ENCODE measurements at places on chromosomes 7 and 10. TPM values are rescaled to one million over a fixed set of nuclear protein-coding genes. Genes with fewer than 3 reads are reported as not detected.

DNA sequence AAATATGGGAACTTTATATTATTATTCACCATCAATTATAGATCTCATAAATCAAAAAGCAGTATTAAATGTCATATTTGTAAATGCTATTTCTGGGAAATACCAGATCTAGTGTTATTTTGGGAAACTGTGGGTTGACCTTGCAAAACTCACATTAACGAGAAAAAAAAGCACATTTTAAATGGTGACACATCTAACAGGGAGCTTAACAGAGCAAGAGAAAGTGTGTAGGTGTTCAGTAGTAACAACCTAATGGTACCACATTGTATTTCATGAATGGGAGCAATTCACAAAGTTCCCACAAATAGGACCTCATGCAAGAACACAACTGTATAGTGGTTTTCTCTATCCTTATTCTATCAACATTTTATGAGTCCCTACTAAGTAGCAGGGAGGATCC, 26.2 kb upstream of the HDAC9 start:
- no peak for DNase-seq

The MRPS33 gene
- total RNA-seq = 70.0 TPM

DNA sequence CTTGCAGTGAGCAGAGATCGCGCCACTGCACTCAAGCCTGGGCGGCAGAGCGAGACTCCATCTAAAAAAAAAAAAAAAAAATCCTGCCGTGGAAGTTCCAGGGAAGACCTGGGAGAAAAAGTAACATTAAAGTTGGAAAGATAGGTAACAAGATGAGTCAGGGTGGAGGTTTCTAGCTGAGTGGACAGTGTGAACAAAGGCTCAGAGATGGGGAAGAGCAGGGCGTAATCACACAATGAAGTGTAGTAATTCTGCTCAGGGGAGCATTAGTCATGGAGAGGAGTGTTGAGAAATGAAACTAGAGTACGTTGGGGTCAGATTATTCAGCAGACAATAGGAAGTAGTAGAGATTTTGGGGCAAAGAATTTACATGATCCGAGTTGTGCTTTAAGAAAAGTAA, 21.6 kb upstream of the WASL start:
- DNase-seq = no peak

GRCh38 chr7:75888464-75889222, 9.8 kb downstream of the RHBDD2 start:
- DNase-seq = no peak

The EXOSC1 gene
- 49.9 TPM for total RNA-seq

The IL6 gene
- total RNA-seq = not detected

- DNase-seq = no peak
These were observed 40.3 kb upstream of the SH2D4B start for GRCh38 chr10:80497187-80498077.

DNA sequence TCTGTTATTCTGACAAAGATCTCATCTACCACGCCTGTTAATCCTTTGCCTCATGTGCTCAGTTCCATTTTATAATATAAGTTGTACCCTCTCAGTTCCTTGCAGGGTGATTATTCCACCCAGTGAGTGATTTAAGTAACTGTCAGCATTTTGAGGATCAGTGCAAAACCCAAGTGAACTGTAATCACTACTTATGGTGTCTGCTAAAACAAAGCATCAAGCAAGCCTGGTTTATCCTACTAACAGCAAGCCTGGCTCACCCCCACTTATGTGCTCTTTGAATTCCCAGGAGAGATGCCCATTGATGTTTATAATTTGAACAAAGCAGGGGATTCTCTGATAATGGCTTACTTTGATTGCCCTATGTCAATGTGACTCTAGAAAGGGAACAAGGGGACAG, 186.8 kb upstream of the LRGUK start:
- DNase-seq = no peak

The MET gene
- total RNA-seq = 1.5 TPM

GRCh38 chr10:130354976-130355795, 219.0 kb downstream of the GLRX3 start:
- DNase-seq = no peak

The ALDH18A1 gene
- total RNA-seq = 121 TPM

DNA sequence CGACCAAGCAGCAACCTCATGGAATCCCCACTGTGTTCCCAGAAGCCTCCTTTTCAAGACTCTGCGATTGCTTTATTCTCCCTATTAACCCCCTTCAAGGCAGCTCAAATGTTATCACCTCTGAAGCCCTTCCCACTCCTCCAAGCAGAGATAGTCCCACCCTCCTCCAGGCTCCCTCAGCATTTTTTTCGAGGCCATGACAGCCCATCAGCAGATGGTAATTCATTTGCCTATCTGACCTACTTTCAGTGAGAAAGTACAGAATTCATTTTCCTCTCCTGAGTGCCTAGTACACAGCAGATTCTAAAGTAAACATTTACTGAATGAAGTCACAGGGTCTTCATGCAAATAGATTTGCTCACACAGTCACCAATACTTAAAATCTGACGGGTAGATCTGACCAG, 47.8 kb downstream of the HERPUD2 start:
- no peak for DNase-seq

- no peak for DNase-seq
These were observed 6.3 kb upstream of the LIPF start for GRCh38 chr10:88657901-88658300.

The PLAC9 gene
- total RNA-seq = not detected

The HYAL4 gene
- total RNA-seq = not detected

The SLC13A1 gene
- total RNA-seq = not detected

The IFT22 gene
- total RNA-seq = 5.3 TPM

GRCh38 chr7:79965946-79966345, 168.7 kb upstream of the GNAI1 start:
- DNase-seq = no peak

- DNase-seq = no peak
These were observed 472.3 kb upstream of the VSTM2A start for GRCh38 chr7:54069843-54070242.
